ENCODE measurements at places on chromosomes 1 and 21. TPM values are rescaled to one million over a fixed set of nuclear protein-coding genes. Genes with fewer than 3 reads are reported as not detected.

Gene DMRTA2
- 0.32 TPM for polyA plus RNA-seq

Gene OPTC
- polyA plus RNA-seq, result not detected

Gene GPR157
- 1.1 TPM for polyA plus RNA-seq

Gene SETD4
- polyA plus RNA-seq, result 19.8 TPM

Gene KRTAP13-2
- not detected for polyA plus RNA-seq

Gene SLC6A9
- polyA plus RNA-seq, result 5.1 TPM

Gene LCE3B
- not detected for polyA plus RNA-seq

Gene AKR7A2
- 53.2 TPM for polyA plus RNA-seq

Gene TFF1
- polyA plus RNA-seq, result not detected

Gene MYCL
- polyA plus RNA-seq, result 2.6 TPM

Gene ATP1A1
- 125 TPM for polyA plus RNA-seq

Gene FCAMR
- not detected for polyA plus RNA-seq

Gene DISC1
- 7.3 TPM for polyA plus RNA-seq

Gene MAN1A2
- 24.6 TPM for polyA plus RNA-seq

Gene ADAMTSL4
- 65.4 TPM for polyA plus RNA-seq

Gene PDIK1L
- 5.6 TPM for polyA plus RNA-seq

Gene LAMB3
- 0.81 TPM for polyA plus RNA-seq

Gene RXRG
- 51.3 TPM for polyA plus RNA-seq

Gene MCOLN3
- 2.2 TPM for polyA plus RNA-seq

Gene KLF17
- not detected for polyA plus RNA-seq

Gene GJA8
- polyA plus RNA-seq, result not detected

Gene SERINC2
- 45.1 TPM for polyA plus RNA-seq

Gene ZNF648
- not detected for polyA plus RNA-seq

Gene CYYR1
- polyA plus RNA-seq, result 16.7 TPM

Gene ZBTB37
- 6.1 TPM for polyA plus RNA-seq

Gene CELSR2
- polyA plus RNA-seq, result 4.1 TPM

Gene TMEM82
- polyA plus RNA-seq, result not detected

Gene CTNNBIP1
- 76.8 TPM for polyA plus RNA-seq

Gene SYT14
- polyA plus RNA-seq, result 1.7 TPM

Gene CACNA1S
- polyA plus RNA-seq, result 66.3 TPM

Gene RASAL2
- polyA plus RNA-seq, result 16.0 TPM

Gene OR2M3
- 0.03 TPM for polyA plus RNA-seq

Gene NID1
- 239 TPM for polyA plus RNA-seq

Gene OR2L8
- not detected for polyA plus RNA-seq

Gene NKAIN1
- polyA plus RNA-seq, result 1.8 TPM

Gene FAM72D
- polyA plus RNA-seq, result 2.8 TPM

Gene LRRC8B
- 3.0 TPM for polyA plus RNA-seq

Gene HSD11B1
- polyA plus RNA-seq, result not detected

Gene DYNLT5
- 4.5 TPM for polyA plus RNA-seq

Gene ZC3H12A
- 0.54 TPM for polyA plus RNA-seq

Gene ERICH3
- 0.08 TPM for polyA plus RNA-seq

Gene FCER1A
- 0.50 TPM for polyA plus RNA-seq

Gene LCE3D
- not detected for polyA plus RNA-seq

Gene IL20
- polyA plus RNA-seq, result not detected

Gene SLC44A5
- 0.54 TPM for polyA plus RNA-seq

Gene CELA3A
- polyA plus RNA-seq, result not detected

Gene SPRR1A
- not detected for polyA plus RNA-seq

Gene CFHR1
- polyA plus RNA-seq, result not detected

Gene RPTN
- not detected for polyA plus RNA-seq

Gene REN
- polyA plus RNA-seq, result not detected

Gene OR2T34
- polyA plus RNA-seq, result not detected

Gene FOXO6
- 15.0 TPM for polyA plus RNA-seq

Gene ACKR1
- polyA plus RNA-seq, result 6.5 TPM

Gene C1orf185
- not detected for polyA plus RNA-seq

Gene NEGR1
- polyA plus RNA-seq, result 18.1 TPM

Gene PYHIN1
- polyA plus RNA-seq, result 0.23 TPM

Gene SGIP1
- 2.0 TPM for polyA plus RNA-seq
